ENCODE measurements at places on chromosomes 2 and 18.

DNA sequence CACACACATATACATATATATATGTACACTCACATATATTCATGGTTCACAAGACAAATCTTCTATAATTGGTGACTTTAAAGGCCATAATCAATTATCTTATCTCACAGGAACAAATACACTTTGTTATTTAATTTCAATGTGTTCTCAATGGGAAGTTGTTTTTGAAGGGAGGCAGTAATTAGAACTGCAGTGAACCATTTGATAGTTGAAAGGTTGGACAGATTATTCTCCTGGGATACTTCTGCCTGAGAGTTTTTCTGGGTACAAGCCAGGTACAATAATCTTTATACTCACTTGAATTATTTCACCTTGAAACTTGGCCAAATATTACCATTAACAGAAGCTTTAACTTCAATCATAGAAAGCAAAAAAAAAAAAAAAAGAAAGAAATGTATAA is 546.6 kb upstream of the LRRTM4 start:
- no peak for DNase-seq

DNA sequence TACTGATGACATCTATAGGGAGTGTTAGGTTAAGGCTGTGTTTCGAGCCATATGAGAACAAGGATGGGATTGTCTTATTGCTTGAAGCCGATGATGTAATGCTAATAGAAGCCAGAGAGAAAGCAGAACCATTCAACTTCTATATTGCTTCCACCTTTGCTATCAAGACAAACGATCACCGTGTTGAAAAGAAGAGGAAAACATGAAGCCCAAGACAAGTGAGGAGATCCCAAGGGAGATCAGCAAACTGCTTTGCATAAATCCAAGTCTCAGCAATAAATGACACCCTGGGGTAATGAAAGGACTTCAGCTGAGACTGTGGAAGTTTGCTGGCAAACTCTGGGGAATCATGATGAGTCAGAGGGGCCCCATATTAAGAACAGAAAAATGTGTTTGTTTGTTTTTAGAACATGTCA is 206.2 kb downstream of the NCKAP5 start:
- DNase-seq = no peak

GRCh38 chr2:233838726-233839446 is 15.4 kb downstream of the HJURP start:
- DNase-seq = no peak

DNA sequence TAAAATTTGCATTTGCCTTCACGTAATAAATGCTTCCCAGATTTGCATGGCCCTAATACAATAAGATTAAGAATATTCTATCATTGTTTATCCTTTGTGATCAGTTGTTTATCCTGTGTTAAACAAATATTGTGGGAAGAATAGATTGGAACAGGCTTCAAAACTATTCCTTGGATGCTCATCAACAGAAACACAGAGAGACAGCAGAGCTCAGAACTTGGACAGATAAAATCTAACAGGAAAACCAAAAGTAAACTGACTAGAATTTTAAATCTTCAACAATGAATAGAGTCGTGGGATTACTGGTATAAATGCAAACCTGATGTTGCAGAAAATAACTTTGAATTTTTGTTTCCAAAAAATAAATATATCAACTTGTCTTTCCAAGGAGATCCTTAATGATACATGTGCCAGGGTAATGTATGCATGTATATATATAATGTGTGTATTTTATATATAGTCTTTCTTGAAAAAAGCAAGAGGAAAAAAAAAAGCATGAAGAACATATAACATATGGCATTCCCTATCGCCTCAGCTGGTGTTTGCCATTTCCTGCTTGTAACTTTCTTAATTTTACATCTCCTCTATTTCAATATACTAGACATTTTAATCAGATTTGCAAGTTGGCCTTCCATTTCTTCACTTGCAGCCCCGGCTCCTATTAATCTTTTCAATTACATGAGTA is 59.9 kb upstream of the TANK start:
- DNase-seq = no peak

GRCh38 chr2:122748552-122749011 is 993.1 kb downstream of the TSN start:
- peak; percentile 25 for DNase-seq

- no peak for DNase-seq
These were observed 7.0 kb downstream of the GPR35 start for GRCh38 chr2:240632306-240632721.

DNA sequence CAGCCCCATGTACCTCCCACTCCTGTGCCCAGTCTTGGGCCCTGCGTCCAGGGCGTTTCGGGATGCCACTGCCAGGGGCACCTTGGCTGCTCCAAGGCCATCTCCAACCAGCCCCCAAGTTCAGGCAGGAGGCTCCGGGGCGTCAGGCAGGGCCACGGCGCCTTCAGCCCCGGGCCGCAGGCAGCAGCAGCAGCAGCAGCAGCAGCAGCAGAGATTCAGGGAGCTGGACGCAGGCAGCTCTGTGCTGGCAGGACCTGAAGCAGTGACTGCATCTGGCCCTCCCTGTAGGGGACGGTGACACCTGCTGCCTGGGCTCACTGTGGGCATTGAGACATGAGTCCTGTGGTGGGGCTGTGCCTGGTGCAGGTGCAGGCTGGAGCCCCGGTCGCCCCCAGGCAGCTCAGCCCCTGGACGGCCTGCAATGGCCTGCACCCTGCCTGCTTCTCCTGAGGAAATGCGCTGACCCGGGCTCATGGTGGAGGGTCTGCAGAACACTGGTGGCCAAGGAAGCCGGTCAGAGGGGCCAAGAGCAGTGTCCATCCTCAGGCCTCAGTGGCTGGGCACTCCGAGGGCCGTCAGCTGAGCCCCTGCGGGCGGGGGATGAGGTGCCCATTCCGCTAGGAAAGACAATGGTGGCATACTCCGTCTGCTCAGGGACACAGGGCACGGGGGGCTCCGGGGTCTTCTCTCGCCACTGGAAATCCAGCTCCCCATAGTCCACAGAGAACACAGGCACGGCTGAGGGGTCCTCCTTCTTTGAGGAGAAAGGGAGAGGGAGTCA is 8.0 kb downstream of the PDCD1 start:
- DNase-seq = no peak

GRCh38 chr2:30374380-30374779 is 72.7 kb upstream of the LCLAT1 start:
- DNase-seq = no peak

DNA sequence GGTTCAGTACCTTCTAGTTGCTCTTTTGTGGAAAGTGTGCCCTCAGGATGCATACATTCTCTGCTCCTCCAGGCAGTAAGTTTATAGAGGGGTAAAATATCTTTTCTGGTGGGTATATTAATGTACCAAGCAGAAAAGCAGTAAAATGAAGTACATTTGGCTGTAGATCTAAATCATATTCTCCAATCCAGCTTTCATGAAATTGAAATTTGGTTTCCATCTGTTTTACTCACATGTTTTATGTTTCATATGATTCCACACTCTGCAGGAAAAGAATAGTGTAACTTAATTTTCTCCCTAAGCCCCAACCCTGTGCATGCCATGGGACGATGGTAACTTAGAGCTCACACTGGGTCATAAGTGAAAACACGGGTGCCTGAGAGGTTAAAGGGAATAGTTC is 172.3 kb downstream of the AKAIN1 start:
- no peak for DNase-seq

- no peak for DNase-seq
These were observed 444.3 kb downstream of the RND3 start for GRCh38 chr2:150043172-150043500.

- DNase-seq = no peak
These were observed 1915.7 kb upstream of the CELF4 start for GRCh38 chr18:39481281-39481680.

DNA sequence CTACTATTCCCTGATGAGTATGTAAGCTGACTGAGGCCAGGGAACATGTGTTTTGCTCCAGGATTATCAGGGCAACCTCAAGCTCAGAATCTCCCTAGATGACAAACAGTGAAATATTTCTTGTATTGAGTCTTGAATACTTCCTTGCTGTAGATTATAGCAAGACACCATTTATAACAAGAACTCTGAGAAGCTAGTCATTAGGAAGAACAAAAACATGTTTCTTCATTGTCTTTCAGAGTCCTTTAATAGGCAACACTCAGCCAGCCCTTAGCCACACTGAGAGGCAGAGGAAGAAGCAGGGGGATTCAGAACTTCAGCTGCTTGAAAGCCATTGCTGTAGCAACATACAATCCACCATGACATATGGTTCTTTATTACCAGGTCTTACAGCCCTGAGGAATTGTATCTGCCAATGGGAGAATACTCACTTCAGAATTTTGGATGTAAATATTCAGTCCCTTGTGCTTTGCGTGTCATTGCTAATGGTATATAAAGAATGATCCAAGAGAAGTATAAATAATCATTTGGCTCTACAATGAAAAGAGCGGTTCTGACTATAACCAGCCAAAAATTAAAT is 117.5 kb upstream of the NCKAP5 start:
- DNase-seq = no peak

DNA sequence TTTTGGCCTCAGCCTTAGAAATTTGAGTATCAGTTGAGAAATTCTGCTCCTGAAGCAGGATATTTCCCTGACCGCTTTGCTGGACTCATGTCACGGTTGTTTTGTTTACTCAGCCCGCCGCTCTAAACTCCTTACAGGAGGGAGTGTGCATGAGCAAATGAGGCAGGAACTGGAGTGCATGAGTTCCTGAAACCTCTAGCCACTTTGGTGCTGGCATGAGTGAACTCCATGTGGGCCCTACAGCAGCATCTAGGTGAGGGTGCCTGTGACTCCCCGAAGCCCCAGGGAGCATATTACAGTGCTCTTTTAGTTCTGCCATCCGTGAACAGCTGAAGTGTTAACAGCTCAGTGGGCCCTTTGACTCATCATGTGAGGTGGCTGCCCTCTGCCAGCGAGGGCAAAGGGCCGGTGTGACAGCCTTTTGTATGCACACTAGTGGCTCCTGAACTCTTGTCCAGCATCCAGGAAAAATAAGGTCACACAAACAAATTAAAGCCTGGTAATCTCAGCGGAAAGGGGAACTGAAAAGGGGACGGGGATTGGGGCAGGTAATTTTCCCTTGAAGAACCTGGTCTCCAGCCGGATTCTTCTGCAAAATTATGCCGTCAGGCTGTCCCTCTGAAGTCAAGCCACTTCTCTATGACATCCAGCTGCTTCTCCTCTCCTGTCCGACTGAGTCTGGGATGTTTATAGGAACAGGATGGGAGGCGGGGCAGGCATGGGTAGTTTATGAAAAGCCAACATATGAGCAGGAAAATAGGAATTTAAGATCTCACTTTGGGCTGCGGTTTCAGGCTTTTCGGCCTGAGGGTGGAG is 1668.7 kb downstream of the SUCLG1 start:
- DNase-seq = no peak
